GM12892 (cell line): ENCODE measurements at places on chromosomes 2 and 18.

DNA sequence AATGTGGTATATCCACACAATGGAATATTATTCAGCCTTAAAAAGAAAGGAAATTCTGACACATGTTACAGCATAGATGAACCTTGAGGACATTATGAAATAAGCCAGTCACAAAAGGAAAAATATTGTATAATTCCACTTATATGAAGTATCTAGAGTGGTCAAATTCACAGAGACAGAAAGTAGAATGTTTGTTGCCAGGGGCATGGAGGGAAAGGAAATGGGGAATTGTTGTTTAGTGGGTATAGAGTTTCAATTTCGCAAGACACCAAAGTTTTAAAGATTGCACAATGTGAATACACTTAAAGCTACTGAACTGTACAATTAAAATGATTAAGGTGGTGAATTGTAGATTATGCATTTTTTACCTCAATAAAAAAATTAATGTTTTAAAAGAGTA is 92.9 kb downstream of the TXNL1 start:
- no peak for DNase-seq

DNA sequence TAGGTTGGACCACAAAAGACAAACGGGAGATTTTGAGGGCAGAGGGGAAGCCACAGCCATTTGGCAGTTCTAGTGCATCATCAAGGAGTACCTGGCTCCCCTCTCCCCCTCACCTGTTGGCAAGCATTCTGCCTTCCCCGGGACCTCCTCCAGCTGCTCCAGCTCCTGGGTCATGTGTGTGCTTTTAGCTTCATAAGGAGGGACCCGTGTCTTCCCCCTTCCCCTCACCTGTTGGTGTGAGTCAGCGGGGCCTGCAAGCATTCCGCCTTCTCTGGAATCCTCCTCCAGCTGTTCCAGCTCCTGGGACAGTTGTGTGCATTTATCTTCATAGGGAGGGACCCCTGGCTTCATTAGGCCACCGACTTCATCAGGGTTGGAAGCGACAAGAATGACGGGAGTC is 58.8 kb downstream of the SPP2 start:
- no peak for DNase-seq

GRCh38 chr2:120291401-120292311 is 39.0 kb downstream of the RALB start:
- DNase-seq: no peak

GRCh38 chr2:85596026-85596333 is 435 bp downstream of the RNF181 start:
- DNase-seq: peak; percentile 30

- DNase-seq: no peak
Measured at GRCh38 chr2:172283476-172283875, 143.9 kb upstream of the ITGA6 start.

DNA sequence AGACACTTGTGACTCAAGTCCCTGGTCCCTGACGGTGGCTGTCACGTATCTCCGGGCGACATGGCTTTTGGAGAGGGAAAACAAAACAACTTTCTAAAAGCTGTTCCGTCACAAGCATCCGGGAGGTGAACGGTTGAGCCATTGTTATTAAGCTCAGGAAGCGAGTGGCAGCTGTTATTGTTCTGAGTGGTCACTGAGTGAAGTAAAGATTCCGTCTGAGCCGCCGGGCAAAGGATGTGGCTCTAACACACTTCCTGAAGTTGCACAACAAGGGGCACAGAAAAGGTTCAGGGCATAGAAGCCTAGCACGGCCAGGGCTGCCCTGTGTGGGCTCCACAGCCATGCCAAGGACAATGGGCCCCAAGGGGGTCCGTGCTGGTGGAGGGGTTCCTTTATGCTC is 24.3 kb downstream of the INPP5D start:
- no peak for DNase-seq

DNA sequence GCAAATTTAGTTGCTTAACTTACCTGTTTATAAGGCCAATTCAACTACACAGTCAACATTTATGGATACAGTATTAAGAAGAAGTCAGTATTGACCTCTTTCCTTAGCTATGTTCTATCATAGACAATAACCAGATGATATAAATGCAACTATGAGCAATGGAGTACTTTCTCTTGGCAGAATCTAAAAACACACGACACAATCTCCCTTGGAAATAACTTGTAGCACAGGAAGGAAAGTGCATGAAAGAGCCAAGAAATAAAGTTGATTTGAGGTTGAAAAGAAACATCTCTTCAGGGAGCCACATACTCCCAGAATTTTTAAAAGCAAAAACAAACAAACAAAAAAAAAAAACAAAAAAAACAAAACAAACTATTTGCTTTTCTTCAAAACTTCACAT is 145.0 kb downstream of the EVA1A start:
- DNase-seq: no peak

GRCh38 chr2:61210332-61210981 is 48.5 kb downstream of the C2orf74 start:
- DNase-seq: no peak

GRCh38 chr2:25201794-25202193 is 33.4 kb upstream of the POMC start:
- no peak for DNase-seq

GRCh38 chr2:45168711-45169338 is 159.6 kb upstream of the SIX2 start:
- DNase-seq: peak; percentile 27

- DNase-seq: no peak
Measured at GRCh38 chr2:25649786-25650185, 23.6 kb downstream of the DTNB start.

DNA sequence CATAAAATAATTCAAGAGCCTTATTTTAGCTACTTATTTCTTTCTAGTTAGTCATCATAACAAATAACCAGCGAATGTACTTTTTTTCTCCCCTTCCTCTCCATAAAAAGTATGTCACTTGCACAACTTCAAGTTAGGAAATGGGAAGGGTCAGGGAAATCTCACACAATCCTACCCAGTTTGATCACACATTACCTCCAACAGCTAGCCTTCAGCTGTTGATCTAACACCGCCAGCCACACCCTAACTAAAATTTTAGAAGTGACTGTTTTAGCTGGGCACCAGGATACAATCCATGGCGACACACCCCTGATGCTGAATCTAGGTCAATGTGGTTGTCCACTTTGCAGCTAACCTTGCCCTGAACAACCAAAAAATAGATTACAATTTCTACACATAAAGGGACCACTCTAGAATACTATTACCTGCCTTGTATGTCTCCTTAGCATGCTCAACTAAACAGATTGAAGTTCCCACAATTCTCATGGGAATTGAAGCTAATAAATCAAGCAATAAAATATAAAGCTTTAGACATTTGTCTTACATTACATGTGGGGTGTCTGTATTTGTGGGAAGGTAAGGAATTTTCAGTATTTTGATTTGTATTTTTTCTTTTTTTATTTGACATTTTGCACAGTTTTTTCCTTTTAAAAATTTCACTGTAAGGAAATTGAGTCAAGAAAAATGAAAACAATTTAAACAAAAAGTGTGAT is 7.3 kb upstream of the COL3A1 start:
- DNase-seq: no peak

DNA sequence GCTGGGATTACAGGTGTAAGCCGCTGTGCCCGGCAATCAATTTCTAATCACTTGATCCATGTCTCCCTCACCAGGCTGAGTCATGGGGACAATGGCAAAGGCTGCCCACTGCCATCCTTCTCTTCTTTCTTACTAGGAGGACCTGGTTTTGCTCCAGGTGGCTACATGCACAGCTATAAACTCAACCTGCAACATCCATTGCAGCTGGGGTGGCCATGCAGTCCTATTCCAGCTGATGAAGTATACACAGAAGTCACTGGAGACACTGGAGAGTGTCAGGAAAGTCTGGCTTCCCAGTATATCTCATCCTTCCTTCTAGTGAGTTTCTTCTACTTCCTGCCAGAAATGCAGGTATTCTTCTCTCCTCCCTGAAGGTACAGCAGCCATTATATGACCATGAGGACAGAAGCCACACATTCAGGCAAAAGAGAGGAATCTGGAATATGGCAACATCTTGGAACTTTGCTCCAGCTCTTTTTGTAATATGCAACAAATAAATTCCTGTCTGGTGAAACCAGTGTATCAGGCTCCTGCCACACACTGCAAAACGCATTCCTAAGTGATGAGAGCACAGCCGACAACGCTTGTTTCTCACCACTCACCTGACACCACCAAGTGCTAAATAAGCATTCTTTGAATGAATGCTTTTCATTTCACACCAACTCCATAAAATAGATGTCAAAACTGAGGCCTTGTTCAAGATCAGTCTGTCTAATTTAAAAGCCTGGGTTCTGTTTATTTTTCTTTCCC is 32.3 kb downstream of the SCTR start:
- no peak for DNase-seq

- DNase-seq: no peak
Measured at GRCh38 chr2:80351231-80351630, 46.7 kb upstream of the LRRTM1 start.

DNA sequence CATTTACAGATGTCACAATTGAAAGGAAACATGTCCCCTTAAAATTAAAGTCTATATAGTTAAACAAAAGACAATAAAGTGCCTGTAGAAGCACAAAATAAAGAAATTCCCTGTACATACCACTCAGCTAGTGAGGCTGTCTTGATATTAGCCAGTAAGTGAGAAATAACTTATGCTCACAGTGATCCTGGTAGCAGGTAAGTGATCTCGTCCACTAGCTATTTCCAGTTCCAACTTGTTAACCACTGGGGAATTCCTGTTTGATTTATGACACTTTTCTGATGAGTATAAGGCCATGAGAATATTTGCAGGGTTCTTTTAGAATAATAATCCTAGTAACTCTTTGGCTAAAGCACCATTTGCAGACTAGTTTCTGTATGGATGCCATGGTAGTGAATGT is 127.9 kb upstream of the PGAP1 start:
- DNase-seq: no peak

GRCh38 chr2:126664234-126664633 is 8.3 kb downstream of the GYPC start:
- DNase-seq: peak; percentile 48

DNA sequence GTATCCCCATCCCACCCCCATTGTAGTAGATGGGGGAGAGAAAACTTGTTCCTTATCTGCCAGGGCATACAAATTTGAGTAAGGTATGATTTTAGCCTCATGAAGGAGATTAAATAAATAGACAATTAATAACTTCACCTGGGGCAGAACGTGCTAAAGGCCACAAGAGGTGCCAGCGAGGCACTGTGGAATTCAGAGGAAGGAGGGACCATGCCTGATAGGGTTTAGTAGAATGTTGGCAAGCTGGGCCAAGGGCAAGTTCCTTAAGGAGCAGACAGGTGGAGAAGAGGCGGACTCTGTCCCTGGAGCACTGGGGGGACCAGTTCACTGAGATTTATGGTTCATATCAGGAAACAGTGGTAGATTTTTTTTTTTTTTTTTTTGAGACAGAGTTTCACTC is 22.5 kb downstream of the STAMBP start:
- no peak for DNase-seq

- no peak for DNase-seq
Measured at GRCh38 chr2:127093648-127094210, 13.2 kb downstream of the BIN1 start.

DNA sequence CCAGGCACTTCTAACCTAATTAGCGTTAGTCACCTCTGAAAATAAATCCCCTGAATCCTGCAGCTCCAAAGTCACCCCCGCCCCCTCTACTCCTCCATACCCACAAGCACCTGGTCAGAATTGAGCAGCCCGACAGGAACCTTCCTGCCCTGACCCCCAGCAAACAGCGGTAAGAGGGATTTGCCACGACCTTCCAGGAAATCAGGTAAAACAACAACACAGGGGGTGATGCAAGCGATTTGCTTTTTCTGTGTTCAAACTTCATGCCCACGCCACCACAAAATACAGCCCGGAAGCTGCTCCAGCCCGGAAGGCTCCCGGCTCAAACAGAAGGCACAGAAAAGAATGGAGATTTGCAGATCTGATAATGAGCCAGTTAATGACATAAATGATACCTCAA is 367.1 kb downstream of the GPD2 start:
- DNase-seq: no peak

DNA sequence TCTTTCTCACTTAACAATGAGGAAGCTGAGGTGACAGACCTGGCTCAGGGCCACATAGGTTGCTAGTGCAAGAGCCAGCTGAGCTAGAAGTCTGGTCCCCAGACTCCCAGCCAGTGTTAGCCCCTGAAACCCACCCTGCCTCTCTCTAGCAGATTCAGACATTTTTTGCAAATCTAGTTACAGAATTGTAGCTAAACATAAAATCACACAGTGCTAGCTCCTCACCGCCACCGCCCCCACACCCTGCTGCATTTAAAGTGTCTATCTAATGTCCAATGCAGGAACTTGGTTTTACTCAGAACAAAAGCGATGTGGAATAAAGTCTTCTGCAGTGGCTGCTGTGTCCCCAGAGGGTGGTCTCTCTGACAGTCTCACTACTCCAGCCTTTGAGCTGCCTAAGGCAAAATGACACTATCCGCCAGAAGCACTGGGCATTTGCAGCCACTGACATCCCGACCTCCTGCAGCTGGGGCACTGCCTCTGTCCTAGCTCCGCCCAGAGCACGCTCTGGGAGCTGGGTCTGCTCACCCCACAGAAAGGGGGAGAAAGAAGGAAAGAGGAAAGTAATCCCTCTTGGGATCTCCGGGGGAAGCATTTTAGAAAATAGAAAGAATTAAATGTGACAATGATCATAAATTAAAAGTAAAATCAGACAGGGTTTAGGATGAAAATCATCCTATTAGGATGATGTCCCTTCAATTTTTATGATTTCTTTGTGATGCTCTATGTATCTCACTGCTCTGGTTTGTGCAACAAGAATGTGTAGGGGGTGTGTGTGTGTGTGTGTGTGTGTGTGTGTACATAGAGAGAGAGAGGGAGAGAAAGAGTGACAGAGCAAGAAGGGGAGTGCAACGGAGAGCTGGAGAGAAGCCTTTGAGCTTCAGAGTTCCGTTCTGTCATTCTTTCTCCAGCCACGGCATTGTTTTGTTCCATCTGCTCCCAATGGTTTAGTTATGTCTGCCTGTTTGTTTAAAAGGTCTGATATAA is 50.5 kb upstream of the ST8SIA3 start:
- no peak for DNase-seq

DNA sequence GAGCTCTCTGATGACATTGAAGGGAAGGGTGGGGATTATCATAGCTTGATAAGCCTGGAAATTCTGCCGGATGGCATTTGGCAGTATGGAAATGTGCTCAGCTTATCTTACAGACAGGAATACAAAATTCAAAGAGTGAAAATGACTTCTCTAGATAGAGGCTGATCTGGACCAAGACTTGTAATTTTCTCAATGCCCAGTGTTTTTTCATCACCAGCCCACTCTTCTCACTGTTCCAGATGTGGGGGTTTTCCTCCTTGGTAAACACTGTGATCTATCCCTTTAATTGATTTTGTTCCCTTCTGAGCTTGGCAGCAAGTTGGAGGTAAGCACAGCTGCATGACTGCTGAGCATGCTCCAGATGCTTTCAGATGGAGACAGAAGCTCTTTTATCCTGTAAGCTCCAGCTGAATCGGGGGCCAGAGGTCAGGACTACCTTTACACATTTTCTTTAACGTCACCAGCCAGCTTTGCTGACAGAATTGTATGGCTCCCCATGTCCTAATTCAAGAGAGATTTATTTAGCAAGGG is 287.4 kb upstream of the TCF4 start:
- no peak for DNase-seq

DNA sequence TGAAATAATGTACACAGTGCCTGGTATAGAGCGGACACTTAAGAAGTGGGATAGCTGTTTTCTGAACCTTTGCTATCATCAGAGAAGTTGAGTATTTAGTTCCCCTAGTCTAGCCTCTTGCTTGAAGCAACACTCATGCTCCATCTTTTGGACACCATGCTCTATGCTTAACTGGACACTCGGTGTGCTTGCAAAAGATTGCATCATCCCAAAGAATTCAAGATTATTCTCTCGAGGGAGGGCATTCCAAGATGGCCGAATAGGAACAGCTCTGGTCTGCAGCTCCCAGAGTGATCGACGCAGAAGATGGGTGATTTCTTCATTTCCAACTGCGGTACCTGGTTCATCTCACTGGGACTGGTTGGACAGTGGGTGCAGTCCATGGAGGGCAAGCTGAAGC is 143.9 kb upstream of the FSHR start:
- DNase-seq: no peak
